ENCODE measurements at places on chromosomes 3 and 15.
A peak's percentile ranks its signal among the peaks of the same experiment; 100 is the strongest.

DNA sequence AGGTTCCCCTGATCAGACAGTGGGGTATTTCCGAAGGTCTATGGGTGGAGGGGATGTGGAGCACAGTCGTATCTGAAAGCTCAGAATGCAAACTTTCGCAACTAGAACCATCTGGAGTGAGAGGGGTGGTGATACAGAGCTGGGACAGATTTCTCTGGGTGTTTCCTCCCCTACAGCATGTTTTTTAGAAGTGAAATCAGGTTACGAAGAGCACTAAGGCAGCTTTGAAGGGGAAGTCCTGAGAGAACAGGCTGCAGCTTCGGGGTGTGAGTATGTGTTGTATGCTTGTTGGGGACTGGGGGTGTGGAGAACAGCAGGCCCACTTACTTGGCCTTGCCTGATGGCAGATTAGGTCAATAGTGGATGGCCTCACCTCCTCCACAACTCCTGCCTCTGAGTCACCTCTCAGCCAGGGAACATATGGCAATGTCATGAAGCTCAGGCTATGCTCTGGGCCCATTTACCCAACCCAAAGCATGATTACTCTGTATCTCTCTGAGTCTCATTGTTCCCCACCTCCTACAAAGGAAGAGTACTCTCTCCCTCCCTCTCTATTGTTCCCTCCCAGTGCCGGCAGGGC is 107.2 kb upstream of the RASGRP1 start:
- no peak for DNase-seq

DNA sequence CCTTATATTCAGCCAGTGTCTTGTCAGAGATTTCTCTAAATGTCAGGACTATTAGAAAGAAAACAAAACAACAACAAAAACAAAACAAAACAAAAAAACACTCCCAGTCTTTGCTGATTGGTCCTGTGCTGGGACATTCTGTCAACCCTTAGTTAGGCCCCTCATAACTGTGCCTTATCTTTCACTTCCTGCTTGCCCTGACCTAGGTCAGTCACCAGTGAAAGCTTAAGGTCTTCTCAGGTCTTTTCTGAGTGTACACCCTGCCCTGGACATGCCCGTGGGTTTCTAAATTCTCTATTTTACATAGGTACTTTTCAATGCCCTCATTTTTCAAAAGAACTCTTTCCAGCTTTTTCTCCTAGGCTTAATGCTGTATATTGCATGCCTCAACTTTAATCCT is 454.1 kb downstream of the GRM7 start:
- no peak for DNase-seq

GRCh38 chr3:9781551-9781950 is 10.7 kb downstream of the TADA3 start:
- DNase-seq, result no peak

- DNase-seq, result peak; percentile 20
These were observed 1.7 kb upstream of the TGM5 start for GRCh38 chr15:43268111-43269105.

DNA sequence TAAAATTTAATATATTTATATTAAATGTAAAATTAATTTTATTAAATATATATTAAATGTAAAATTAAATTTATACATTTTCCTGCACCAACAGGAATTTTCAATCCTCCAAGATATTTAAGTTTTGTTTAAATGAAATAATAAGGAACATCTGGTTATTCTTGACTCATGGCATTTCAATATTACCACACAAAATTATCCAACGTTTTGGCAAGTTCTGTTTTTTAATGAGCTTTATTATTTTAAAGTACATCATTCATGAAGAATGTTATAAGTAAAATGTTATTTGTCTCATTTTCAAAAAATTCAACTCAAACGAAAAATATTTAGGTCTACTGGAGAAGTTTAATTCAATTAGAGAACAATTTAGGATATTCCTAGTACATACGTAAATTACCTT is 811.4 kb downstream of the NAALADL2 start:
- DNase-seq, result no peak

DNA sequence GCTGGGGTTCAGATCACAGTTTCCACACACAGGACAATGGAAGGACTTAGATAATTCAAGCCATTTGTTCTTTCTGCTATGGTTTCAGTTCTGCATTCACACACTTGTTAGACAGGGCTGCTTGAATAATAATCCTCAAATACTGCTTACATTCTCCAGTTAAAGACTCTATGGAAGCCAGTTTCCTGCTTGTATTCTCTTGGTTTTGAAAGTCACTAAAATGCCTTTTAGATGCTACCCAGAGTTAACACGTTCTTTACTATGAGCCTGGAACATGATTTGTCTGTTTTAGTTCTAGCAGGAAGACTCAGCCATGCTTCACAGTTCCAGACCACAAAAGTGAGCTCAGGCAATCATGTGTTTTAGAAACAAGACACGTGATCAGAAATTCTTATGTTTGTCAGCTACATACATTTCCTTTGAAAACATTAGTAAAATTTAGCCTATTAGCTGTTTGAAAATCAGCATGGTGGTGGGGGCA is 152.4 kb downstream of the LEKR1 start:
- peak; percentile 17 for DNase-seq

- DNase-seq, result no peak
These were observed 5.5 kb downstream of the HHLA2 start for GRCh38 chr3:108301695-108302404.

- DNase-seq, result no peak
These were observed 542.0 kb downstream of the EPHA3 start for GRCh38 chr3:89649431-89649830.

DNA sequence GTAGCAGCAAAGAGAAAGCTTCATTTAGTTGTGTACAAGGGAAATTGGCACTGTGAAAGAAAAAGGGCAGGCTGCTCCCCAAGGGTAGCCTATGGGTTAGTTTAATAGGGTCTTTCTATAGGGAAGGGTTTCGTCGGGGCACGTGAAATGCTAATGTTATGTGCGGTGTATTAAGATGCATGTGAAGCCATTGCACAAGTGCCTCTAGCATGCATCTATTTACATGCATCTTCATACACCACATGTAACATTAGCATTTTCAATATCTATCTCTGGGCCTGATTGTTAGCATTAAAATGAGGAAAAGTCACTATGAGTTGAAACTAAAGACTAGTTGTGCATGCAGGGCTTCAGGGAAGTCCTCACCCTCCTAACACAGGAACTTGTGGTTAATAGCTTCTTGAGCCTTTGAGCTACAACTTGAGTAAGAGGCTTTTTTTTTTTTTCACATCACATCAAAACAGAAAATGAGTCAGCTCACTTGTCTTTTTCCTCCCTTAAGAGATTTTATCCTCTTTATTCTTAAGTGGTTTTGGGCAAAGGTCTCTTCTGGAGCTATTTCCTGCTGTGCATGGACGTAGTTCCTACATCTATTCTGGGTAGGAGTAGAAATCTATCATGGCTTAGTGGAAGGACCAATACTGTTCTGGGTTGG is 613.4 kb downstream of the ZPLD1 start:
- no peak for DNase-seq

GRCh38 chr3:46835491-46835890 is 27.8 kb downstream of the MYL3 start:
- no peak for DNase-seq

- no peak for DNase-seq
These were observed 23.4 kb upstream of the ZFAND6 start for GRCh38 chr15:80036071-80036470.

GRCh38 chr3:89447243-89447642 is 339.8 kb downstream of the EPHA3 start:
- no peak for DNase-seq

DNA sequence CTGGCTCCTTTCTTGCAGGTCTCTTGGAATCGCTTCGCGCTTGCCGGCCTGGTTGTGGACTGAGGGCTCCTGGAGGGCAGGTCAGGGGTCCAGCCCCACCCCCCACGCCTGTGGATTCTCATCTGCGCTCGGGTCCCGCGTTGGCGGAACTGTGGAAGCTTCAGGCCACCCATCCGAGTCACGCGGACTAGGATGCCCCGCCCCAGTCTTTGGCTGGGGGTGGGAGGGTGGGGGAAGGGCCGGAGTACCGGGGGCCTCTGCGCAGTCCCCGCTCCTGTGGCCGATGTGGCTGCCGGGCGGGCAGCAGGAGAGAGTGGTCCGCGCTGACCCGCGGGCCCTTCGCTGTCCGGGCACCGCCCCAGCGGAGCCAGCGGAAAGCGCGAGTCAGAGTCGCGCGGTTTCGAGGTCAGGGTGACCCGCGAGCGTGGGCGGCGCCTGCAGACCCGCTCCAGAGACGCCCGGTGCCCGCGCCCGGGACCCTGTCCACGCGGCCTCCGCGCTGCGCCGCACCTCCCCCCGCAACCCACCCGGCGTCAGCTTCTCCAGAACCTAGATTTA is 114.2 kb downstream of the KLF13 start:
- no peak for DNase-seq

DNA sequence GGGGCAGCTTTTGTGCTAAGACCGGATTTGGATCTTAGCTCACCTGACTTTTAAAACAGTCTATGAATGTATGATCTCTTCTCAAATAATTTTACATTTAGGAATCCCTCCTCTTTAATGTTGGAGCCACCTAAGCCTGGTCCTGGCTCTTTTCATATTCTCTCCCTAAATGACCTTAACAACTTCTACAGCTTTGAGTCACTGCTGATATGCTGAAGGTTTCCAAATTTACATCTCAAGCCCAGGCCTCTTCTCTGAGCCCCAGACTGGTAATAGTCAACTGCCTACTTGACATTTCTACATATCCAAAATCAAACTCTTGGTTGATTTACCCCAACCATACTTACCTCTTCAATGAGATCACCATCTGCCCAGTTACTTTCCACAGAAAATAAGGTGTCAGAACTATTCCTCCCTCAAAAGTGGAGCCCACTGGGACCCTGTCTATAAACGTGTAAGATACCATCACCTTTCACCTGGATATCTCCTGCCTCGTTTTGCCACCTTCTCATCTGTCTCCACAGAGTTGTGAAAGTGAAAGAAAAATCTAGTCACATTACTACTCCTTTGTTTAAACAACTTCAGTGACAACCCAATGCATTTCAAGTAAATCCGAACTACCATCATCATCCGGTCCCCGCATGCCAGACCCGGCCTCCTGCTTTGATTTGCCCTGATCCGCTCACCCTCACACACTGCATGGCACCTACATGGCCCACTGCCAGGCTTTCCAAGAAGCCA is 48.8 kb downstream of the UBP1 start:
- no peak for DNase-seq

DNA sequence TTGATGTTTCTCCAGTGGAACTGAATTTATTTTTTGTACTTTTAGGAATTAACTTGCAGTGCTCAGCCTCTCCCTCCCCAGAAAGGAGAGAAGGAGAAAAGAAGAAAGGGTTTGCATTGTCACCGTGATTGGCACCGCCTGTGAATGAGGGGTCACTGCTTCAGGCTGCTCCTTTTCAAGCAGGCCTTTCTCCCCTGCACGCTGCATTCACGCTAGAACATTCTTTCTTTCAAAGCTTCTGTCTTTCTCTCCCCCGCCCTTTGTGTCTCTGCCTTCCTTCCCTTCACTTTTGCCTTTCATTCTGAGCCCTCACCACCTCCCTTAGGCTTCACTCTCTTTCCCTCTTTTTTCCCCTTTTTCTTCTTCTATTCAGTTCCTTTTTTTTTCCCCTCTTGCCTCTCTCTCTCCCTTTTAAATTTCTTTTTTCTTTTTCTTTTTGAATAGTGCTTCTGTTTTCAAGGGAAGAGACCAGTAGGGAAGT is 42.4 kb downstream of the ZNF710 start:
- DNase-seq, result no peak

GRCh38 chr3:171614318-171614921 is 154.2 kb upstream of the TNIK start:
- DNase-seq, result no peak

DNA sequence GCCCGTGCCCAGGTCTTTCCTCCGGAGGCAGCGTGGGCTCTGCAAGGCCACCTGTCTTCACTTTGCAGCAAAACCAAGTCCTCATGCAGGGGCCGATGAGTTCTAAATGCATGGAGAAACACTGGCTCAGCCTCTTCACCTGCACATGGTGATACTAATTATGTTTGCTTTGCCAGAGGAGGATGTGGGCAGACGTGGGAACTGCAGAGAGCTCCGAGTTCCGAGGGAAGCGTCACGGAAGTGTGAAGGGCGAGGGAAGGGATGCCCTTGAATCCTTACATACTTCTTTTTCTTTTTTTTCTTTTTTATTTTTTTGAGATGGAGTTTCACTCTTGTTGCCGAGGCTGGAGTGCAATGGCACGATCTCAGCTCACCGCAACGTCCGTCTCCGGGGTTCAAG is 74.8 kb downstream of the GABRG3 start:
- DNase-seq, result no peak

- DNase-seq, result peak; percentile 71
These were observed at the start of gene ONECUT1 for GRCh38 chr15:52790169-52790708. Gene ONECUT1 (minus strand): TSS chr15:52790336. CDS start chr15:52789884, 452 bp downstream.

GRCh38 chr3:196749125-196749524 is 9.5 kb downstream of the PAK2 start:
- no peak for DNase-seq

DNA sequence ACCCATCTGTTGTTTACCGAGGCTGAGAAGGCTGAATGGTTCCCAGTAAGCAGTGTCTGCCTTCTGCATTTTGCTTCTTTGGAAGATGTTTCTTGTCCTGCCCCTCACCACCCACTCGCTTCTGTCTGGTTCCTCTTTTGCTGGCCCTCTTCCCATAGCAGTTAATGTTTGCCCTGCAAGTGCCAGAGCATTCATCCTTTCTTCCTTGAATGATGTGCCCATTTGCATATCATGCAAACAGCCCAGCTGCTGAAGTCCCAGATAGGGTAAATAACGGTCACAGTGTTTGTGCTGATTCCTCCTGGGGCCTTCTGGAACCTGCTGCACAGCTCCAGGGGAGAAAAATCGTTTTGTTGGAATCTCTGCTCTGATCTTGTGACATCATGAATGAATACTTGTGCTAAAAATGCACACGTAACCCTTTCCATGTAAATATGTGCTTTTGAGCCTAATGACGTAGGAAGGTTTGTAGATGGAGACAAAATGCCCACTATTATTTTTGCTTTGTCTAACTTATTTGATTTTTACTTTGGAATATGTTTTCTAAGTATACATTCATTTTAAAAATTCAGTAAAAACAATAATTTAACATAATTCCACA is 381.0 kb downstream of the SOX2 start:
- DNase-seq, result no peak

GRCh38 chr15:68778876-68779275 is 41.8 kb downstream of the ANP32A start:
- no peak for DNase-seq

- DNase-seq, result no peak
These were observed 57.8 kb upstream of the HRH1 start for GRCh38 chr3:11096266-11097139.

- DNase-seq, result no peak
These were observed 12.2 kb downstream of the PRC1 start for GRCh38 chr15:90982135-90982534.

All from GM19239 (cell line).